MG63 (cell line): ENCODE measurements at places on chromosomes 4 and X. TPM values are rescaled to one million over a fixed set of nuclear protein-coding genes. Genes with fewer than 3 reads are reported as not detected.

Gene SSX4
- not detected in 2 replicates for total RNA-seq

Gene PITX2
- 4.5 and 6.7 TPM in 2 replicates for total RNA-seq

Gene HTR2C
- not detected in 2 replicates for total RNA-seq

Gene FGFR3
- 0.07 and 8.9 TPM in 2 replicates for total RNA-seq

Gene SPANXN4
- total RNA-seq = not detected in 2 replicates

Gene NDNF
- not detected in 2 replicates for total RNA-seq

Gene TBX22
- total RNA-seq = not detected in 2 replicates

Gene GSX2
- not detected in 2 replicates for total RNA-seq

Gene IL3RA
- not detected in 2 replicates for total RNA-seq

Gene GLOD5
- total RNA-seq = not detected in 2 replicates

Gene GUCY1B1
- total RNA-seq = 0.92 and 1.5 TPM in 2 replicates

Gene TBL1X
- 3.1 and 4.3 TPM in 2 replicates for total RNA-seq

Gene NEIL3
- 36.3 and 41.0 TPM in 2 replicates for total RNA-seq

Gene SPANXC
- total RNA-seq = not detected in 2 replicates

Gene CLDN34
- total RNA-seq = not detected in 2 replicates

Gene LRAT
- total RNA-seq = not detected in 2 replicates

Gene POLR2B
- 87.9 and 103 TPM in 2 replicates for total RNA-seq

- peak; percentile 80 for DNase-seq
Observed at GRCh38 chr4:24778464-24779225, 16.7 kb upstream of the SOD3 start.

DNA sequence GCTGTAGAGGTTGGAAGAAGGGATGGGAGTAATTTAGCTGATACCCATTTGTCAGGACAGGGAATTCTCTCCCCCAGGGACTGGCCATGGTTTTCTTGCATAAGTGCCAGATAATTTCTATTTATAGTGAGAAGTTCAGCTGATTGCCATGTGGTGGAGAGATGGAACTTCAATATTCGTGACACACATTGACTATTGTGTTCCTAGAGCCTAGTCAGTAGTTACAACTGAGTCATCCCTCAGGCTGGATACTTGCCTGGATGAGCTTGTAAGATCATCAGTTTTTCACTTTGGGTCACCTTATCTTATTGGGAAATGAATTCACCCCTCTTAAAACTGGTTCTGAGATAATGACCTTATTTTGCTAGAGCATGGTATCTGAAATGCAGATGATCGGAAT lies 32.2 kb downstream of the CFAP299 start:
- no peak for DNase-seq

- peak; percentile 19 for DNase-seq
Observed at GRCh38 chrX:13598877-13599276, 29.5 kb downstream of the EGFL6 start.

GRCh38 chr4:47704693-47705325 lies 133.1 kb downstream of the CORIN start:
- DNase-seq = no peak

- no peak for DNase-seq
Observed at GRCh38 chr4:73272816-73273215, 14.2 kb upstream of the ANKRD17 start.

DNA sequence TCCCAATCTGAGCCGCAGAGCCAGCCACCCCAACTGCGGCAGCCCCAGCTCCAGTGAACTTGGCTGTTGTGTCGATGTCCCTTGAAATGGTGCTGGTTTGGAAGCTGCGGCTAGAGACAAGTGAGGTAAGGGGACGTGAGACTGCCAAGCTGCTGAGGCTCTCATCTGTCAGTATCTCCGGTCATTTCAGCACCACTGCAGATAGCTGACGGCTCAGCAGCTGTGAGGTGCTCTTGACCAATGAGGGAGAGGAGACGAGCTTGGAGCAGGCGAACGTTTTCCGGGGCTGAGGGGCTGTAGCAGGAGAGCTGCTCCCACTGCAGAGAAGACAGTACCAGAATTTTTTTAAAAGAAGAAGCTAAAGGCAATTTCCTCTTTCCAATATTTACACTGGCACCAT lies 175.5 kb upstream of the CASK start:
- DNase-seq = no peak

GRCh38 chrX:117429501-117429900 lies 687.1 kb downstream of the KLHL13 start:
- DNase-seq = no peak

- no peak for DNase-seq
Observed at GRCh38 chr4:8674311-8674885, 81.8 kb downstream of the CPZ start.

GRCh38 chrX:153190381-153190780 lies 11.3 kb downstream of the MAGEA1 start:
- DNase-seq = no peak

GRCh38 chrX:40054793-40055192 lies 43.0 kb downstream of the BCOR start:
- no peak for DNase-seq

- no peak for DNase-seq
Observed at GRCh38 chr4:24417206-24417605, 167.1 kb downstream of the DHX15 start.

DNA sequence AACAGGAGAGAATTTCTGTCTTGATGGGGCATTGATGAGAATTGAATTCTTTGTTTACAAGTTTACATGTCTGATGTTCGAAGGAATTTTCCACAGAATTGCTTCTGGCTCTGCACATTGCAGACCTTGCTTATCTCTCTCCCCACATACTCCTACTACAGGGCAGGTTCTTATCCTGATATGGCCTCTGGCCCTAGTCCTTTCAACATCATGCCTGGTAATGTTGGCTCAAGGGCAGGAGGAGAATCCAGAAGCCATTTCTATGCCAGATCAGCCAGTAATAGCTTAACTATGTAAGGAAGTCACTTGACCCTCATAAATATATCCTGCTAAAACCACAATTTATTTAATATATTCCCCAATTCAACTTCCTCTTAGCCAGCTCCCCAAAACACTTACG lies 24.3 kb upstream of the TSPAN5 start:
- DNase-seq = peak; percentile 25

GRCh38 chrX:152343306-152343705 lies 107.8 kb downstream of the GABRA3 start:
- no peak for DNase-seq

GRCh38 chrX:135480076-135480475 lies 40.4 kb upstream of the INTS6L start:
- DNase-seq = no peak

DNA sequence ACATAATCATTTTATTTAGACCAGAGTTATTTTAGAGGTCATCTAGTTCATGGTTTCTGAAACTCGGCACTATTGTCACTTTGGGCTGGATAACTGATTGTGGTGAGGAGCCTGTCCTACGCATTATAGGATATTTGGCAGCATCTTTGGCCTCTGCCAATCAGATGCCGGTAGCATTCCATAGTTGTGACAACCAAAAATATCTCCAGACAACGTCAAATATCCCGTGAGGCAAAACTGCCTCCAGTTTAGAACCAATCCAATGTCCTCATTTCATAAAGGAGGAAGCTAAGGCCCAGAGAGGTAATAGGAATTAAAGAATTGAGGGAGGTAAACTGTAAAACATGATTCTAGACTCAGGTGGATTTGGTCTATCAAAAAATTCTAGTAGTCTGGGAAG lies 6.1 kb downstream of the ZMAT1 start:
- DNase-seq = no peak

DNA sequence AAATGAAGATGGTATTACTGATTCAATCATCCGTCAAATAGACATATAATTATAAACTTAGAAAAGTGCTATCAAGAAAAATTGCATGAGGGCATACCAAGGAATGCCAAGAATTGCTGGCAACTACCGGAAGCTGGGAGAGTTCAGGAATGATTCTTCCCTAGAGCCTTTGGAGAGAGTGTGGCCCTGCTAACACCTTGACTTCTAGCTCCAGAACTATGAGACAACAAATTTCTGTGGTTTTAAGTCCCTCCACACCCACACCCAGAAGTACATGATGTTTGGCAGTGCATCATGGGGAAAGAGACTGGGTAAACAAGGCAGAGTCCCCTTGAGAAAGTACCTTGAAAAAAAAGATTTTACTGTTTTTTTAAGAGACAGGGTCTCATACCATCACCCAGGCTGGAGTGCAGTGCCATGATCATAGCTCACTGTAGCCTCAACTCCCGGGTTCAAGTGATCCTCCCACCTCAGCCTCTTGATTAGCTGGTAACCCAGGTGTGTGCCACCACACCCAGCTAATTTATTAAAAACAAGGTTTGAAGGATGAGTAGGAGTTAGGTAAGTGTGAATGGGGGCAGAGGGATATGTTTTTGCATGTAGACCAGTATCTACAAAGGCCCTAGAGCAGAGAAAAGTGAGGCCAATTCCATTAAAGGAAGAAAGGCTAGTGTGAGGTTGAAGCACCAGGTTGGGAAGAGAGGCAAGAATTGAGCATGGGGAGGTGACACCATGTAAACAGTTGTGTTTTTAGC lies 53.1 kb downstream of the GSX2 start:
- peak; percentile 81 for DNase-seq

DNA sequence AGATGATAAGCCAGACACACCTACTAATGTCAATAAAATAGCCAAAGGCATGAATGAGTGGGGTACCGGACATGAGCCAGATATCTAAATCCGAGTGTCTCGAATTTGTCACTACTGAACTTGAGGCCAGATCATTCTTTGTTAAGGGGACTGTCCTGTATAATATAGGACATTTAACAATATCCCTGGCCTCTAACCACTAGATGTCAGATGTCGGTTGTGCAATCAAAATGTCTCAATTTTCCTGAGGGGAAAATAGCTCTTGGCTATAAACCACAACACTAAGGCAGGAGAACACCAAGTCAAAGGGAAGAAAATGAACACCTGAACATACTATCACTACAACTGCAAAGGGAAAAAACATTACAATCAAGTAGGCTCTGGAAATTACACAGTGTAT lies 154.5 kb downstream of the GPM6A start:
- no peak for DNase-seq

DNA sequence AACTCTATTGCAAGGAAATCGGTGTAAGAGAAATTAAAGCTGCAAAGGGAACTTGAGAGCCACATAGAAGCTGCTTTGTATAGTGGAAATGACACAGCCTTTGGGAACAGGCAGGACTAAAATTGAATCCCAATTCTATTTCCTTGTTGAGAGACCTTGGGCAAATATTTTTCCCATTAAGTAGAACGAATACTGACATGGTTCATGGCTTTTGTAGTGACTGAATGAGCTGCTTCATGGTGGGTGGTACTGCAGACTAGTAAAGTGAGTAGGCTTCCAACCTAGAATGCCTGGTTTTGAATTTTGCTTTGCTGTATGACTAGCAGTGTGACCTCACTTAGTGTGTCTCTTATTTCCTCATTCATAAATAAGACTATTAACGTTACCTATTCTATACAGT lies 182.2 kb upstream of the KCNIP4 start:
- DNase-seq = no peak

DNA sequence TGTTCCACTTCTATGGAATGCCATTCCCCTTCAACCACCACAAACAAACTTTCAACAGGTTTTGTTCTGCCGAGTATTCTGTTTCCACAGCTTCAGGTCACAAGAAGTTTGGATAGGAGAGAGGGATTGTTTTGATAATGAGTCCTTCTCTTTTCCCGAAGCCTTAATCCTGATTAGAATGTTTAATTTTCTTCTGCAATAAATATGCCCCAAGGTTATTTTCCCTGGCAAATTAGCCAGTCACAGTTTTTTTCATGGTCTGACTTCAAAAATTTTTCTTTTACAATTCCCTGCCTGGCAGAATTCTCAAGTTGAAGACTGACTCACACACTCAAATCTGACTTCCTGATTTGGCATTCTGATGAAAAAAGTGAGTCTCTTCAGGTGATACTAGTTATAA lies 33.1 kb upstream of the EDNRA start:
- no peak for DNase-seq

DNA sequence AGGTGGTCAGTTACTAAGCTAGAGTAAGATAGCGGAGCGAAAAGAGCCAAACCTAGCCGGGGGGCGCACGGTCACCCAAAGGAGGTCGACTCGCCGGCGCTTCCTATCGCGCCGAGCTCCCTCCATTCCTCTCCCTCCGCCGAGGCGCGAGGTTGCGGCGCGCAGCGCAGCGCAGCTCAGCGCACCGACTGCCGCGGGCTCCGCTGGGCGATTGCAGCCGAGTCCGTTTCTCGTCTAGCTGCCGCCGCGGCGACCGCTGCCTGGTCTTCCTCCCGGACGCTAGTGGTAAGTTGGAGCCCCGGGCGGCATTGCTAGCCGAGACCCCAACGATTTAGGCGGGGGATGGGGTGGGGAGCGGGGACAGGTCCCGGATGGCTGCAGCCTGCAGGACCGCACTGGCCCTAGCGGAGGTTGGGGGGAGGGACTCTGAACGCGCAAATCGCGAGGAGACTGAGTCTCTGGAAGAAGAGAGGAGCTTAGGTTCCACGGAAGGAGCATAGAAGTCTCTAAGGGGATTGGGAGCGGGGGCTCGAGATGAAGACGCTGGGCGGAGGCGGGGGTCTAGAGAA lies 573 bp downstream of the HTR2C start:
- peak; percentile 13 for DNase-seq

- no peak for DNase-seq
Observed at GRCh38 chrX:69066966-69067525, 98.2 kb downstream of the PJA1 start.

GRCh38 chr4:81667539-81667938 lies 195.8 kb upstream of the RASGEF1B start:
- no peak for DNase-seq

- DNase-seq = no peak
Observed at GRCh38 chrX:56987741-56988140, 7.6 kb downstream of the SPIN3 start.

DNA sequence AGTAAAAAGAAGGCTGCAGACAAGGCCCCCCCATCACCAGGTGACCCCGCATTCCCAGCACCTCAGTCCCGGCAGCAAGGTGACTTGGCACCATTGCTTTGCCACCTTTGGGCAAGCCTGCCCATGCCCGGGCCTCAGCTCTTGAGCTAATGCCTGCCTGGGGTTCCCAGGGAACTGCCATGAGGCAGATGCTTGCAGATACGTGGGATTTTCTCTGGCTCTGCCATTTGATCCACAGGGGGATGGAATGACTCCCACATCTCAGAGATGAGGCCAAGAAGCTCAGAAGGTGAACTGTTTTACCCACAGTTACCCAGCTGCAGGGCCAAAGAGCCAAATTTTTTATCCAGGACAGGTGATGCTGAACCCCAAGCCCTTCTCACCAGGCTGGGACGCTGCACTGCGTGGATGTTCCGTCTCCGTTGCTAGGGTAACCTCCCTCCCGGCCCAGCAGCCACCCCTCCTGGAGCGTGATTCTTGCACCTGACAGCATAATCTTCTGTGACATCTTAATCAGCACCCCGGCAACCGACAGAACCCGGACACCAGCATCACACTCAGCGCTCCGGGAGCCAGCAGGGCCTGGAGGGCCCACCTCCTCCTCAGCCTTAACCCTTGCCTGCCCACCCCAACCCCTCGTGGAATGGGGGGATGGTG lies 15.7 kb upstream of the MSX1 start:
- no peak for DNase-seq

GRCh38 chr4:140099983-140100382 lies 54.0 kb downstream of the MAML3 start:
- DNase-seq = peak; percentile 33
